PC-3 (cell line): ENCODE measurements at places on chromosomes 2 and 18. TPM values are rescaled to one million over a fixed set of nuclear protein-coding genes. Genes with fewer than 3 reads are reported as not detected.

DNA sequence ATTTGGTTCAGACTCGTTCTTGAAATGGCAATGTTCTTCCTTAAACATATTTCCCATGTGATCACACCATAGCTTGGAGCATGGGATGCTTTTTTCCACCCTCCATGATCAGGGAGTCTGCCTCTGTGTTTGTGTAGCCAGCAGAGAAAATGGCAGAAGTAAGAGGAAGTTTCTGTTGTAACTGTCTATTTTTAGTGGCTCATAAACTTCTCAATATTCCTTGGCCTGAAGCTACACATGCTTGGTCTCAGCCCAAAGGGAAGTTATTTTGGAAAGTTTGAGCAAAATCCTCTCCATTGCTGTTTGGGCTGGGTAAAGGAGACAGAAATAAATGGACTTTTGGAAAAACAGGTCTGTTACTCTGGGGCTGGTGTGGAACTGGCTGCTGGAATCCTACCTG, 33.4 kb upstream of the ITGA6 start:
- no peak for DNase-seq

DNA sequence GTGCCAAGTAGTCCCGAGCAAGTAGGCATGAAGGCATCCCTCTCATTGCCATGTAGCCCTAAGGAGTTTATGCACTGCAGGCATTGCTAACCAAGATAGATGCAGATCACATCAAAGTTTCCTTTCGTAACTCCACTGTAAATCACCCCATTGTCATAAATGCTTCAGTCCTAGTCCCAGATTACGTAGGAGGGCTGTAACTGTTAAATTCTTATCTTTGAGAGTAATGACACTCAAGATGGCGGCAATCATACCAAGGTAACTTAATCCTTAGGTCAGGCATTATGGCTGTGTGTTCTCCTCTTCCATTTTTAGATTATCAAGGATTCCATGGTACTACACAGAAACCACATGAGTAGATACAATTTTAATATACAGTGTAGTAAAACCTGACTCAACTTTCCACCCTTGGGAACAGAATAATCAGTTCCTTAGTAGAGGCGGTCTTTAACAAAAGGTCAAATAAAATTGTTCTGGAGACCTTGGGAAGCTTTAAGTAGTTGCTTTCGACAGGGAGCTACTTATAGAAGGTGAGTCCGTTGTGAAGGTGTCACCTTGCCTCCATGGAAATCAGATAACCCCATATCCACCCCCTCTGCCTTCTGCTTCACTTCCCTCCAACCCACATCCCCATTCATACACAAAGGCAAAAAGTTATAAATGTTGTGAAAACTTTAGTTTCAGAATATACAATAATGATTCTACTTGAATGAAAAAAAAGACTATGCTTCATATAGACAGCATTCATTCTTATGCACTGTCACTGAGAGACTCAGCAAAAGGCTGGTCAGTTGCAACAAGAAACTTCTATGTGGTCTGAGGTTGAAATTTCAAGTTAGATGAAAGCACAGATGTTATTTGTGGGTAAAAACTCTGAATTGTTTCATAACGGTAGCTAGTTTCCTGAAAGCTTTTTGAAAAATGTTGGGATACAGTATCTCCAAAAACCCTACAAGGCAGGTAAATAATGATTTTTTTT, 64.8 kb upstream of the GALNT5 start:
- DNase-seq = no peak

- DNase-seq = no peak
Observed at GRCh38 chr18:57389271-57389670, 36.9 kb downstream of the ST8SIA3 start.

- peak; percentile 90 for DNase-seq
Observed at GRCh38 chr2:172995323-172996244, 80.1 kb upstream of the MAP3K20 start.

- no peak for DNase-seq
Observed at GRCh38 chr2:190722835-190723234, 74.0 kb downstream of the NAB1 start.

WDR7 gene
- total RNA-seq = 16.0 and 23.8 TPM in 2 replicates

- DNase-seq = no peak
Observed at GRCh38 chr2:236959876-236960275, 125.8 kb upstream of the COPS8 start.
